Psoas muscle (tissue), 8 donors: ENCODE measurements at places on chromosomes 2 and 18.

- no peak overlapping the region for H3K4me3 ChIP-seq
- no peak overlapping the region for H3K27ac ChIP-seq
- no peaks in the 10 kb centered on the region for H3K27me3 ChIP-seq
- no peak for DNase-seq
- H3K36me3 ChIP-seq, result no peaks in the 10 kb centered on the region
Observed at GRCh38 chr2:53569957-53570727, 197.5 kb upstream of the CHAC2 start.

DNA sequence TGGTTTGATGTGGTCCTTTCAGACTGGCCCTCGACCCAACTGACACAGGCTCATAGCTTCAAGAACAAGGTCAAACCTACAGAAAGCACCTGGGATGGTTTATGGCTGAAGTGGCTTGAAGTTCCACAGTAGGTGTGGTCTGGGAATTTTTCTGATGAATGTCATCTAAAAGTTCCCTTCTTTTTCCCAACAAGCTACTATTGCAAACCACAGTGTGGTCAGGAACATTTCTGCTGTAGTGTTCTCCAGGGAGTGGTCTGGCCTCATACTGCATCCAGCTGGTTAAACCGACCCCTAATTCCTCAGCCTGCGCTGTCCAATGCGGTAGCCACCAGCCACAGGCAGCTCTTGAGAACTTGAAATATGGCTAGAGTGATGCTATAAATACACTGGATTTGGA lies 92.7 kb downstream of the FAM124B start:
- H3K27me3 ChIP-seq, result peaks cover 9% of the 10 kb centered on the region
- H3K4me3 ChIP-seq, result no peak overlapping the region
- H3K27ac ChIP-seq, result no peak overlapping the region
- no peaks in the 10 kb centered on the region for H3K4me1 ChIP-seq
- no peaks in the 10 kb centered on the region for H3K36me3 ChIP-seq
- no peak for DNase-seq

DNA sequence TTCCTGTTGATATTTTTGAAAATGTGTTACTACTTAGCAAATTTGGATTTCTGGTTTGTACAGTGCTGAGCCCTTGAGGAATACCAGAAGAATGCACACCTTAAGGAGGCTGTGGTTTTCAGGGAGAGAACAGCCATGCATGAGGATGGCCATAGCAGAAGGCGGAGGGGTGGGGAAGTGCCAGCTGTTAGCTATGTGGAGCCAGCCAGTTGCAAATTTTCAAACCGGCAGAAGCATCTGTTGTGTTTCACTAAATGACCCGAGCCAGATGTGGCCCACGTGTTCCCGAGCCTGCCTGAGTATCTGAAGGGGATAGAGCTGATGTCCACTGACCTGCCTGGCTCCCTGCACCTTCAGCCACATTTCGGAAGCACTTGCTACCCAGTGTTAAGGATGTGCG lies 16.4 kb upstream of the RBM44 start:
- no peak overlapping the region for H3K4me3 ChIP-seq
- no peak overlapping the region for H3K27ac ChIP-seq
- H3K4me1 ChIP-seq, result no peaks in the 10 kb centered on the region
- no peak for DNase-seq
- H3K27me3 ChIP-seq, result no peaks in the 10 kb centered on the region

DNA sequence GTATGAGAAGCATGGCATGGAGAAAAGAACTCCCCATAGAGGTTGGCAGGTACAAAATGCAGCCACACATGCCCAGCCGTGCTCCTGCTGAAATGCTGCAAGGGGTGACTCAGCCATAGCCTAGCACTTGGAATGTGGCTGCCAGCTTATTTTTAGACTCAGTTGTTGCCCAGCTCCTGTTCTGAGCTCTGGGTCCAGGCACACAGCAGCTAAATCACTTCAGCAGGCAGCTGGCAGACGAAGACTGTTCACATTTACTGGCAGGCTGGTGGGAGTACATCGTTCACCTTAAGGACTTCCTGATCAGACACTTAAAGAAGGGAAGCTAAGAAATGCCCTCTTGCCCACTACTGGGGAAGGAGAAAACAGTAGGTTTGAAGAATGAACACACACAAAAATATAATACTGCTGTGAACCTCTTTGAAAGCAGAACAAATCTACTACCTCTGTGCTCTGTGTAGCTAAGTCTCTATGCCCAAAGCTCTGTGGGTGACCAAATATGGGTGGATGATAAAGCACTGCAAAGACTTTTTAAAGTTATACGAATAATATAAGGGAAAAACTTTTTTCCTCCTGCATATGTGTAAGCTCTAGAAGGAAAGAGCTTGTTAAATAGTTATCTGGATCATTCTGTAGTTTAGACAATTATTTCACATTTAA lies 146.1 kb downstream of the LNPK start:
- peak overlapping the region; percentile 88 for H3K27ac ChIP-seq
- H3K4me1 ChIP-seq, result peaks cover 29% of the 10 kb centered on the region
- no peaks in the 10 kb centered on the region for H3K27me3 ChIP-seq
- peak overlapping the region; percentile 21 for H3K4me3 ChIP-seq
- no peaks in the 10 kb centered on the region for H3K36me3 ChIP-seq

GRCh38 chr2:235770909-235771820 lies 277.3 kb downstream of the AGAP1 start:
- H3K36me3 ChIP-seq, result no peaks in the 10 kb centered on the region
- H3K27me3 ChIP-seq, result no peaks in the 10 kb centered on the region
- DNase-seq, result no peak
- no peak overlapping the region for H3K27ac ChIP-seq
- H3K4me3 ChIP-seq, result no peak overlapping the region

DNA sequence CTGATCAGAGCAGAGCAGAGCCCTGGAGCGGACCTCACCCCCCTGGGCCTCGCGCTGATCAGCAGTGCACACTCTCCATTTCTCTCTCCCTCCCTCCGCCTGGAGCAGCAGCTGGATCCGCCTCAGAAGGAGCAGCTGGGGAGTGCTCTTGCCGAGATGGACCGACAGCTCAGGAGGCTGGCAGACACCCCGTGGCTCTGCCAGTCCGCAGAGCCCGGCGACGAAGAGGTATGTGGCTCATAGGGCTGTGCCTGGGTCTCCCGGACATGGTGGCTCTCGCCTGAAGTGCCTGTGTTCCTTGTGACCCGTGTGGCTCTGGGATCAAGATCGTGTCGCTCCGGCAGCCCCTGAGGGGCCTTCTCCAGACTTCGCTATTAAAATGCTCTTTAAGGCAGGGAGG lies 102.5 kb downstream of the USP40 start:
- H3K4me3 ChIP-seq, result no peak overlapping the region
- no peaks in the 10 kb centered on the region for H3K27me3 ChIP-seq
- peak overlapping the region; percentile 23 for H3K27ac ChIP-seq

DNA sequence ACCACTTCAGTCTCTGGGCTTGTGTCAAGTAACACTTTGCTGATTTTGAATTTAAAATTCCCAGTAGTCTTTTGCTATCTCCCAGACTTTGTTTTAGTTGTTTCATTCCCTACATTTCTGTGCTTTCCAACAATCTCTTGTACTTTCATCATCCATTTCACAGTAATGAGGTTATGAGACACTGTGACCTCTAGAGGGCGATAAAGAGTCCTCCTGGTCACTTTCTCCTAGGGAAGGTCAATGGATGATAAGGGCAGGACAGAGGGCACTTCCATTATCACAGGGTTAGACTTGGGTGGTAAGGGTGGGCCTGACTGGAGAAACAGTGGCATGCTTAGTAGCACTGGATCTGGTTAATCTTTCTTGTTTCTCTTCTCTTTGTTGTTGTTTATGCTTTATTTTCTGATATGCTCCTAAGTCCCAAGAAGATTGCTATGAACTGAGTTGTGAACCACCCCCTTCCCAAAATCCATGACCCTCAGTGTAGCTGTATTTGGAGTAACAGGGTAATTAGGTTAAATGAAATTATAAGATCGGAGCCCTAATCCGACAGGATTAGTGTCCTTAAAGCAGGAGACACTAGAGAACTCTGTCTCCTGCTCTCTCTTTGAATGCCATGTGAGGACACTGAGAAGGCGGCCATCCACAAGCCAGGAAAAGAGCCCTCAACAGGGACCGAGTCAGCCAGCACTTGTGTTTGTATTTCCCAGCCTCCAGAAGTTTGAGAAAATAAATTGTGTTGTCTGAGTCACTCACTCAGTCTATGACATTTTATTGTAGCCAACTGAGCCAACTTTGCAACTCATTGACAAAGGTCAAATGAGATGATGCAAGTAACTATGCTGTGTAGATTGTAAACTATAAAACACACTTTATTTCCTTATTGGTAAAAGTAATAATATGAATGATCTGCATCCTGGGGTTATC lies 779.2 kb downstream of the CNTNAP5 start:
- DNase-seq, result no peak
- no peaks in the 10 kb centered on the region for H3K27me3 ChIP-seq
- no peaks in the 10 kb centered on the region for H3K4me1 ChIP-seq
- no peaks in the 10 kb centered on the region for H3K36me3 ChIP-seq

DNA sequence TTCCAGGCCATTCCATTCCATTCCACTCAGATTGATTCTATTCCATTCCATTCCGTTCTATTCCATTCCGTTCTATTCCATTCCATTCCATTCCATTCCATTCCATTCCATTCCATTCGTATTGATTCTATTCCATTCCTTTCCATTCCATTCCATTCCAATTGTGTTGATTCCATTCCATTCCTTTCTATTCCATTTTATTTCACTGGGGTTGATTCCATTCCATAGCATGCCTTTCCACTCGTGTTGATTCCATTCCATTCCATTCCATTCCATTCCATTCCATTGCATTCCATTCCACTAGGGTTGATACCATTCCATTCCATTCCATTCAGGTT lies 1142.3 kb downstream of the RPIA start:
- no peak overlapping the region for H3K27ac ChIP-seq
- DNase-seq, result no peak
- H3K4me3 ChIP-seq, result no peak overlapping the region
- H3K27me3 ChIP-seq, result no peaks in the 10 kb centered on the region
- no peaks in the 10 kb centered on the region for H3K36me3 ChIP-seq

DNA sequence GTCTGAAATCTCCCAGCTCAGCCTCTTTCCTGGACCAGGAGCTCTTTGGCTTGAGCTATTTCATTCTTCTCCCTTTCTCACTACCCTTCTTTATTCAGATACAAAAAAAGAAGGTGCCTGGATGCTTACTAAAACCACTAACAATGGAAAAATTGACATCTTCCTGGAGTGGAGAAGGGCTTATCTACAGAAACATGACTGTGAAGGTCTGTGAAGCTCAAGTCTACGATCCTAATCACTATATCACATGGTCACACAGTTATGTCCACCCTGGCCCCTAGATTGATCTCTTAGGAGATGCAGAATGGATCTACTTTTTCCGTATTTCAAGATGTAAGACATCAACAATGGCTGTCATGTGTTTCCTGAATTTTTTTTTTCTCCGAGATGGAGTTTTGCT lies 5.7 kb upstream of the KRCC1 start:
- no peak overlapping the region for H3K27ac ChIP-seq
- H3K4me3 ChIP-seq, result no peak overlapping the region
- H3K36me3 ChIP-seq, result no peaks in the 10 kb centered on the region
- H3K4me1 ChIP-seq, result peaks cover under 1% of the 10 kb centered on the region

DNA sequence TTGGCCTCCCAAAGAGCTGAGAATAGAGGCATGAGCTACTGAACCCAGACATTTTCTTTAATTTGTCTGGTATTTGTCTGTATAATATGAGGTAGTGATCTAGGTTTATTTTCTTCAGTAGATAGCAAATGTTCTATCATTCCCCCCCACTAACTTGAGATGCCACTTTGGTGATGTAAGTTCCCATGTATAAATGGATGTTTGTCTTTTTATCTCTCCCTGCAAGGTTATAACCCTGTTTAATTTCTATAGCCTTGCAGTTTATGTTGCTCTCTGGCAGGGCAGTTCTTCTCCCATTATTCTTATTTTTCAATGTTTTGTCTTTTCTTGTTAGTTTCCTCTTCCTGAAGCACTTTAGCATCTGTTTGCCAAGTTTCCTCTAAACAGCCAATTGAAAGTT lies 39.1 kb upstream of the MAP4K4 start:
- H3K27me3 ChIP-seq, result no peaks in the 10 kb centered on the region
- H3K27ac ChIP-seq, result no peak overlapping the region
- H3K4me1 ChIP-seq, result no peaks in the 10 kb centered on the region
